T follicular helper cell (primary cell): ENCODE measurements at places on chromosomes 2 and 18.

GRCh38 chr2:219335373-219335786 lies 2.8 kb upstream of the RESP18 start:
- no peak for DNase-seq

DNA sequence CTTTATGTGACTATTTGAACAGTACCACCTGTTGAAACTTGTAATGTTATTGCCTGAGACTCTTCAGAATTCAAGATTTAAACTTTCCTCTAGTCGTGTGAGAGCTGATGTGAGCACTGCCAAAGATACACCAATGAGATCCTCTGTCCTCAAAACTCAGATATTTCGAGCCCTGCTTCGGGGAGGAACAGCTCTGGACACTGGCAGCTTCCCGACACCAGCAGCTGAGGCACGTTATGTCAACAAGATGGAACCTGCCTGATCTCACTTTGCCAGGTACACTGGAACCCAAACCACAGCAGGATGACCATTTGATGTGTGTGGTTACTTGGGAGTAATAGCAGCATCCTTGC lies 319.9 kb upstream of the RBMS1 start:
- no peak for DNase-seq

GRCh38 chr2:75476761-75477160 lies 84.0 kb downstream of the EVA1A start:
- DNase-seq: no peak

- no peak for DNase-seq
Measured at GRCh38 chr2:189866296-189866695, 82.0 kb downstream of the PMS1 start.

DNA sequence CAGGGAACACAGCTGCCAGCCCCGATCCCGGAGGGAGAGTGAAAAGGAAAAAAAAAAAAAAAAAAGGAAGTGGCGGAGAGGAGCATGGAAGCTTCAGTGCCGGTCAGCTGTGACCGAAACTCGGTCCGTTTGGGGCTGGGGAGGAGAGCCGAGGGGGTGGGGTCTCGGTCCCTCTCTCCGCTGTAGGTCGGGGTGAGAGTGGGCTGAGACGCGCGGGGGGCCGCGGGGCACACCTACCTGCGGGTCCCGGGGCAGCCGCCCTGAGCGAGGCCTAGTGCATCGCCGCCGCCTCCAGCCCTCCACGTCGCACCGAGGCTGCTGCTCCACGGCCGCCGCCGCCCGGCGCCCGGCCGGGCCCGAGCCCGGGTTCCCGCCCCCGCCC lies 536 bp downstream of the VPS54 start:
- DNase-seq: peak; percentile 14

GRCh38 chr18:78773819-78774218 lies 205.8 kb upstream of the SALL3 start:
- no peak for DNase-seq

DNA sequence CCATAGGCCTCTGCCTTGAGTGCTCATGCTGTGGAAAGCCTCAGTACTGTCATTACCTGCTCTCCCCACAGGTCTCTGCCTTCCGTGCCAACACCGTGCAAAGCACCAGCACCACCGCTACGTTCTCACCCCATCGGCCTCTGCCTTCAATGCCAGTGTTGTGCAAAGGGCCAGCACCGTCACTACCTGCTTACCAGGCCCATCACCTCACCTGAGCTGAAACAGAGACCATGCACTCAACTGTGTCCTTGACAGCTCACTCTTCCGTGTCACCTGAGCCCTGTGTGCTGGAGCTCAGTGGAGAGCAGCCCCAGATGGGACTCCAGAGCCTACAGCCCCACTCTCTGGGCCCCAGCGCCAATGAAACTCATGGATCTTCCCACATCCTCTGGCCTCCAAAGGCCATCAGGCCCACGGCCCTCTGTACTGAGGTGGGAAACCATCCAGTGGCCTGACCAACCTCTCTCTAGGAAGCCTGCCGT lies 62.7 kb downstream of the ZNF516 start:
- no peak for DNase-seq

- DNase-seq: no peak
Measured at GRCh38 chr2:8454797-8455196, 227.1 kb upstream of the ID2 start.

DNA sequence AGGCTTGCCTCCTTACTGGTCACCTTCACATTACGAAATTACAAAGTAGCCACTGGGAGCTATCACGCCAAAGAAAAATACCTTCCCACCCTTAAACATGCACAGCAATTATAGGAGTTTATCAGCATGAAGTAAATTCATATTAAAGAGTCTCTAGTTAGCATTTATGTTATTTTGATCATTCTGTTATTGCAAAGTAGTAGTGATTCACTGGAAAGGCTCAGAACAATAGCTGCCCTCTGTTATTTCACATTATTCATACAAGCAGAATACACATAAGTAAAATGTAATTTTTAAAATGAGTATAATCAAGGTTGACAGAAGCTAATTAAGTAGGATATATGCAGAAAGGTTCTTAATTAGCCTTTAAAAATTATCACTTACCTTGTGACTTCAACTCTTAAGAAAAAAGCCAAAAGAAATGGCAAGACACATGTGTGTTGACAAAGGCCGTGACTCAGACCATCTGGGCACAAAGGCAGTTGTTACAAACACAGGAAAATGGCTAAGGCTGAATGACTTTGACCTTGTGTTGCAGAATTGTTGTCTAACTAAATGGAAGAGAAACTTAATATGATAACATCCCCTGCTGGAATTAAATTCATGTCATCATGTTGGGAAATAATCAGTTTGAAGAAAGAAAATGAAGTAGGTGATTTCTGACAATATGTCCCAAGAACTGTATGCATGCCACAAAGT lies 108.3 kb downstream of the ARL6IP6 start:
- no peak for DNase-seq

GRCh38 chr2:28544405-28544921 lies 48.6 kb downstream of the PLB1 start:
- DNase-seq: no peak

DNA sequence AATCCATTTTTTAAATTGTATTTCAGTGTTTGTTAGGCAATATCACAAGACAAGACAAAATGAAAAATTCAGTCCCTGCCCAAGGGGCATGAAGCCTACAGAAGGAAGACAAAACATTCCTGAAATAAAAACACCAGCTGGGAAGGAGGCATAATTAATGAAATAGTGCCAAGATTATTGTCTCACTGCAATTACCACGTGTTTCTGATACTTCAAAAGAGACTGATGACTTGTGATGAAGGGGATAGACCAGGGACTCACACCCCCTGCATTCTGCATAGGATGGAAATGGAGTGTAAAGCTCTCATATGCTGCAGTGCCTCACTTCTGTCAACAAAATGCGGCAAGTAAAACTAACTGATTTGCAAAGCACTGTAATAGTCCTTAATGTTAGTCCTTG lies 178.1 kb downstream of the BARD1 start:
- DNase-seq: no peak

DNA sequence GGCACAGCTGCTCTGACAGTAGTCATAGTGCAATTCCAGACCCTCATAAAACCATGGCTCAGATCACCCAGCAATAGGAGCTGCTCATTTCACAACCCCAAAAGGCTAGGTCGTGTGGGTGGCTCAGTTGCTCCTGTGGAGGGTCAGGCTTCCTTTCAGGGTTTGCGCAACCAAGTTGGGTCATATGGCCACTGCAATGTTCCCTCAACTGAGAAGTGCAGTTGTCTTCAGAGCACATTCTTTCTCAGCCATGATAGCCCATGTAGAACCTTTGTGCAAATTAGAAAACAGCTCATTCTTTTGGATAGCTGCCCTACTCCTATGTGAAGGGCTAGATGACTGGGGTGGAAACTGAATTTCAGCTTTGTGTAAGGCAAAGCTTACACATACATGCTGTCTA lies 3.2 kb downstream of the SERPINB13 start:
- no peak for DNase-seq

GRCh38 chr2:122433123-122433754 lies 677.8 kb downstream of the TSN start:
- no peak for DNase-seq
